Ascending aorta (tissue), 2 donors: ENCODE measurements at places on chromosomes 4 and X. TPM values are rescaled to one million over a fixed set of nuclear protein-coding genes. Genes with fewer than 3 reads are reported as not detected.

TMEM144 gene
- total RNA-seq: 4.0 TPM

HTR2C gene
- total RNA-seq: not detected

PIGA gene
- 54.6 TPM for total RNA-seq

OPRPN gene
- not detected for total RNA-seq

ITM2A gene
- total RNA-seq: 20.4 TPM

ALPK1 gene
- 8.7 TPM for total RNA-seq

MAGEB4 gene
- not detected for total RNA-seq

MAGEC1 gene
- not detected for total RNA-seq

PAGE5 gene
- not detected for total RNA-seq

GRCh38 chr4:40299811-40300292 lies 35.3 kb upstream of the CHRNA9 start:
- no peaks in the 10 kb centered on the region for H3K27me3 ChIP-seq
- H3K4me3 ChIP-seq: no peak overlapping the region
- H3K4me1 ChIP-seq: no peaks in the 10 kb centered on the region
- H3K36me3 ChIP-seq: no peaks in the 10 kb centered on the region

- no peak overlapping the region for H3K4me3 ChIP-seq
- H3K27ac ChIP-seq: no peak overlapping the region
- H3K27me3 ChIP-seq: no peaks in the 10 kb centered on the region
- DNase-seq: no peak
- peaks cover 15% of the 10 kb centered on the region for H3K36me3 ChIP-seq
These were observed 9.5 kb downstream of the PRMT9 start for GRCh38 chr4:147674496-147674895.

DNA sequence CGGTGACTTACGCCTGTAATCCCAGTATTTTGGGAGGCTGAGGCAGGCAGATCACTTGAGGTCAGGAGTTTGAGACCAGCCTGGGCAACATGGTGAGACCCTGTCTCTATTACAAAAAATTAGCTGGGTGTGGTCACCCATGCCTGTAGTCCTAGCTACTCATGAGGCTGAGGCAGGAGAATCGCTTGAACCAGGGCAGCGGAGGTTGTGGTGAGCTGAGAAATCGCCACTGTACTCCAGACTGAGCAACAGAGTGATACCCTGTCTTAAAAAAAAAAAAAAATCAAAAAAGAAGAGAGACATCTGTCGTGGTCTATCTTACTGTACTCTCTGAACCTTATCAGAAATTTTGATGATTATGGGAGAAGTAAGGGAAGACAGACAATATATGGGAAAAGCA lies 144.3 kb downstream of the CAMK2D start:
- H3K4me3 ChIP-seq: no peak overlapping the region
- DNase-seq: no peak
- no peaks in the 10 kb centered on the region for H3K36me3 ChIP-seq

GRCh38 chr4:113101669-113102068 lies 52.2 kb downstream of the ANK2 start:
- no peaks in the 10 kb centered on the region for H3K27me3 ChIP-seq
- no peaks in the 10 kb centered on the region for H3K36me3 ChIP-seq
- H3K4me1 ChIP-seq: no peaks in the 10 kb centered on the region
- no peak overlapping the region for H3K4me3 ChIP-seq
- DNase-seq: no peak

DNA sequence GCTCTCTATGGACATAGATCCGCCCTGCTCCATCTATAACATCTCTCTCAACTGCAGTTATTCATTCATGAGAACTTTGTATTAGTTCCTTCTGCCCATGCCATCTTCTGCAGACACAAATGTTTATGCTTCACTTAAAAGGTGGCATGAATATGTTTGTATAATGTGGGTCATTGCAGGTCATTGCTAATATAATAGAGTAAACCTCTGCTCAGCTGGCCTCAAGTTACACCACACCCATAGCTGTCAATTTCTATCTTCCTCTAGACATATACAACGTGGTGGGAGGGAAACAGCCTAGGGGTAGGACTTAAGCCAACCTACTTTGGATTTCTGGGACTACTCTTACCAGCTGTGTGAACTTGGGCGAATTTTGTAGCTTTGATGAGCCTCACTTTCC lies 129.8 kb downstream of the ATXN3L start:
- H3K4me1 ChIP-seq: no peaks in the 10 kb centered on the region
- DNase-seq: no peak
- H3K27me3 ChIP-seq: no peaks in the 10 kb centered on the region
- H3K4me3 ChIP-seq: no peak overlapping the region

- H3K27me3 ChIP-seq: no peaks in the 10 kb centered on the region
- H3K4me1 ChIP-seq: no peaks in the 10 kb centered on the region
- DNase-seq: no peak
- H3K27ac ChIP-seq: no peak overlapping the region
These were observed 47.8 kb downstream of the ZCCHC13 start for GRCh38 chrX:74351760-74352159.

- DNase-seq: no peak
- H3K27me3 ChIP-seq: no peaks in the 10 kb centered on the region
- no peak overlapping the region for H3K27ac ChIP-seq
- no peaks in the 10 kb centered on the region for H3K4me1 ChIP-seq
These were observed 61.7 kb upstream of the DDX60 start for GRCh38 chr4:168380290-168380689.

- DNase-seq: no peak
- H3K4me1 ChIP-seq: no peaks in the 10 kb centered on the region
- H3K27ac ChIP-seq: no peak overlapping the region
- no peak overlapping the region for H3K4me3 ChIP-seq
These were observed 9.8 kb upstream of the TMEM185A start for GRCh38 chrX:149641432-149641831.

GRCh38 chr4:54254116-54254914 lies 25.2 kb downstream of the PDGFRA start:
- H3K27me3 ChIP-seq: no peaks in the 10 kb centered on the region
- no peaks in the 10 kb centered on the region for H3K36me3 ChIP-seq
- peak overlapping the region; percentile 28 for H3K27ac ChIP-seq
- no peaks in the 10 kb centered on the region for H3K4me1 ChIP-seq

DNA sequence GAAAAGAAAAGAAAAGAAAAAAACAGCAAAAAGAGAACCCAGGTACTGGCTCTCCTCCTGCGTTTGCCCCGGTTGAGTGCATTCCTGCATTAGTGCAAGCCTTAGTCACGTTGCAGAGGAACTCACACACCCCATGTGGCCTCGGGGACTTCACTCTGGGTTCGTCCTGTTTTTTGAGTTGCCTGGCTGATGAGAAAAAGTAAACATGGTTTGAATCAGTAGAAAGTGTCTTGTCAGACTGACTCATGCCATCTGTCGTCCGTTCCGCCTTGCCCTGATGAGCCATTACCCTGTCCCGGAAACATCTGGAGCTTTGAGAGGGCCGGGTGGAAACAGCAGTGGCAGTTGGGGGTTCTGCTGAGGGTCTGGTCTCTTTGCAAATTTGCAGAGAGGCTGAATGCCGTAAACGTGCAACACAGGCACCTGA lies 16.3 kb downstream of the CD99 start:
- no peak overlapping the region for H3K27ac ChIP-seq
- H3K4me3 ChIP-seq: no peak overlapping the region
- H3K36me3 ChIP-seq: peaks cover 5% of the 10 kb centered on the region

DNA sequence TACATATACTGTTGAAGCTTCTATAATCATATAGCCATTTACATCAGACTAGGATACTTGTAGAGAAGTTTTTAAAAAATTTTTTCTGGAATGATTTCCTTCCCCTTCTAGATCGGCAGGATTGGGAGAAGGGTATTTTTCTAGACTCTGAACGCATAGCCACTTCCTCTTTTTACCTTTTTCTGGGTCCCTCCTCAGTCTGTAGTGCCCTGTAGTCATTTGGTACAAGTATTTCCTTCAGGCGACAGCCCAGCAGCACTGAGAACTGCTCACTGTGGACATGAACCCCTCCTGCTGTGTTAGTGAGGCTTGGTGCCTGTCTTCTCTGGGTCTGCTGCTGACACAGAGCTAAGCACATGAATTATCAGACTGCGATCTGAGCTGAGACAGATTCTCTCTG lies 255.4 kb downstream of the ARHGAP10 start:
- no peak for DNase-seq
- no peak overlapping the region for H3K27ac ChIP-seq
- no peaks in the 10 kb centered on the region for H3K27me3 ChIP-seq
- no peaks in the 10 kb centered on the region for H3K4me1 ChIP-seq
- no peak overlapping the region for H3K4me3 ChIP-seq

DNA sequence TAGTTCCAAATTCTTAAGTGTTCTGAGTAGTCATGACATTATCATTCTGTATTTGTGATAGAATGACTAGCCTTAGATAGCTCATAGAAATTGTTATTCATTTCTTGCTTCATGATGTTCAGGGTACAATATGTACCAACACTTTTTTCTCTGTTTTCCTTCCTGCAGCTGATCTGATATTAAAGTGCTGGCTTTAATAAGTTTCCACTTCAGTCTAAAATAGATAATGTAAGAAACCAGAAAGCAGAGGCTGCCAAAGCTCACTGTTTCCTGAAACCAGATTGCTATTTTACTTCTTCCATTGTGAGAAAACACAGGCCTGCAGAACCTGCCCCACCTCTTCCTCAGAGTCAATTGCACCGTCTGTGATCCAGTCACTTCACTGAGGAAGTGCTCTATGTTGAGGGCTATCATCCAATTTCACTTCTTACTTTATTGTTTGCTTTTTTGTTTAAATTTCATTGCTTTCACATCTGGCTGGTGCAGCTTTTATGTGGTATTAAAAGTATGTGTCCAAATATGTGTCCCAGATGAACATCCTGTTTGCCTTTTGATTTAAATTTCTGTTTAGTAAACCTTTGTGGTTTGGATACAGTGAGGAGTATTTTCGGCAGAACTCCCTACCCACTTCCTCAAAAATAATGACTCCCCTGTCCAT lies 652.1 kb downstream of the ANKRD50 start:
- DNase-seq: no peak
- H3K4me1 ChIP-seq: peaks cover 8% of the 10 kb centered on the region
- peak overlapping the region; percentile 22 for H3K4me3 ChIP-seq
- H3K36me3 ChIP-seq: no peaks in the 10 kb centered on the region

DNA sequence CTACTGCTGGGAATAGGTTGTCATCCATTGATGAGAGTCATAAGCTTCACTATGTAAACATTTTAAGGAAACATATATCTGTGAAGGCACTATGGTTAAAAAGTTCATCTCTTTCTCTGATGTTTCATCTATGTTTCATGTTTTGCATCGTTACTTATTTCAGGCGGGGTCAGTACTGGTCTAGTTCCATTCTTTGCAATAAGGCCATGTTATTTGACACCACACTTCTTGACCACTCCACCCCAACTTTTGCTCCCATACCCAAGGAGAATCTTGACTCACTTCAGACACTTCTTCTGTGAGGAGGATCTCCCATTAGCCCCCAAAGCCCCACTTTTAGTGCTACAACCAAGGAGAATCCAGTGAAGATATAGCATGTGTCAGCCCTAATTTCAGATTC lies 119.4 kb downstream of the GRIA3 start:
- H3K4me1 ChIP-seq: no peaks in the 10 kb centered on the region
- H3K27ac ChIP-seq: no peak overlapping the region
- no peak overlapping the region for H3K4me3 ChIP-seq
- no peak for DNase-seq
- no peaks in the 10 kb centered on the region for H3K27me3 ChIP-seq
- H3K36me3 ChIP-seq: no peaks in the 10 kb centered on the region

DNA sequence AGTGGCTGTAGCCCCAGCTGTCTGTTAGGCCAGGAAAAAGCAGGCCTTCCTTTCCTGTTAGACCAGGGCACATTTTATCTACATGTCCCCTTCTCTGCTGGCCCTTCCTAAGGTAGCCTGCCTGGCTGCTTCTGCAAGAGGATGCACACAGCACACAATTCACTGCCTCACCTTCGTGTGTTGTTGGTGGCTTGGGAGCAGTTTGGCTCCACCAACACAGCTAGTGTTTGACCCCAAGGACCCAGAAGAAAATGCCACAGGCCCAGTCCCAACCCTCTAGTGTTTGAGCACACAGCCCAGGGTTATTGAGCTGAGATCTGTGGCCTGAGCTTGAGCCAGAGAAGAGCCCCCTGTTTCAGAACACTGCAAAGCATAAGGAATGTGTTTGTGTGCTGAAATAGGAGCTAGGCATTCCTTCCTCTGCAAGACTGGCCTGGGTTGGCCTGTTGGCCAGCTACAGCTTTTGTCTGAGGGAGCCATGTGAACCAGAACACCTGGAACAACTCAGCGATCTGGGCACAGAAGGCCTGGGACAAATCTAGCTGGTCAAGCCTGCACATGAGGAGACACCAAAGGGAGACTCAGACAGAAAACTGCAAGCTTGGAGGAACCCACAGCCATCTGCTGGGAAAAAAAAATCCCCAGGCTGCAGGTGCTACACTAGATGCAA lies 26.4 kb downstream of the MAGEE1 start:
- H3K4me1 ChIP-seq: no peaks in the 10 kb centered on the region
- no peaks in the 10 kb centered on the region for H3K36me3 ChIP-seq
- no peak overlapping the region for H3K27ac ChIP-seq
- no peak overlapping the region for H3K4me3 ChIP-seq
- no peak for DNase-seq
- no peaks in the 10 kb centered on the region for H3K27me3 ChIP-seq

DNA sequence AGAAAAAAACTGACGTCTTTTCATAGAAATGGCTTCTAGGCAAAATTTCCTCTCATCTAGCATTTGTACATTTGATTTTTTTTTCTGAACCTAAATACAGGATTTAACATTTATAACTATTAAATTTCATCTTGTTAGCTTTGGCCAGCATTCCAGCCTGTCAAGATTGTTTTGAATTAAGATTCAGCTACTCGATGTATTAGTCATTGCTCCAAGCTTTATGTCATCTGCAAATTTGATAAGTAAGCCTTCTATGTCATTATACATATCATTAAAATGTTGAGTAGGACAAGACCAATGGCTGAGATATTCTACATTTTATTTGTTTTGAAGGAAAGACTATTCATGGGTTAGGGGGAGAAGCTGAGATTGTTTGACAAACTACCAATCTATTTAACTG lies 46.7 kb downstream of the DDX53 start:
- no peaks in the 10 kb centered on the region for H3K27me3 ChIP-seq
- no peak overlapping the region for H3K4me3 ChIP-seq
- DNase-seq: no peak
- no peak overlapping the region for H3K27ac ChIP-seq

DNA sequence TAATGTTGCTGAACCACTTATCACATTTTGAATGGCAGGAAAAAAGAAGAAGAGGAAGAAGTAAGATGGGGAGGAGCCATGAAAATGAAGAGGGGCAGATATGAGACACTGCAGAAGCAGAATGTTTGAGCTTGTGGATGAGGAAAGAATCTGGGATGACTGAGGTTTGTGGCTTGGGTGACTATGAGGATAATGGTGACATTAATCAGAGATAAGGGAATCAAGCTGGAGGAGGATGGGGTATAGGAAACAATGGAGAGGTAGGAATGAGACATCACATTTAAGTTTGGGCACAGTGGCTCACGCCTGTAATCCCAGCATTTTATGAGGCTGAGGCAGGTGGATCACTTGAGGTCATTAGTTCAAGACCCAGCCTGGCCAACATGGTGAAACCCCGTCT lies 19.1 kb upstream of the PHF8 start:
- no peaks in the 10 kb centered on the region for H3K36me3 ChIP-seq
- H3K27me3 ChIP-seq: no peaks in the 10 kb centered on the region
- no peaks in the 10 kb centered on the region for H3K4me1 ChIP-seq
- H3K27ac ChIP-seq: no peak overlapping the region
- DNase-seq: no peak
- no peak overlapping the region for H3K4me3 ChIP-seq

GRCh38 chrX:1894740-1895139 lies 279.9 kb downstream of the ASMT start:
- H3K4me1 ChIP-seq: no peaks in the 10 kb centered on the region
- no peaks in the 10 kb centered on the region for H3K27me3 ChIP-seq
- no peak overlapping the region for H3K27ac ChIP-seq
- no peak for DNase-seq
- H3K36me3 ChIP-seq: no peaks in the 10 kb centered on the region
